ENCODE measurements at places on chromosomes 16 and 17.

- DNase-seq: peak; percentile 96
Measured at GRCh38 chr17:58200024-58200633, 7.6 kb downstream of the EPX start.

DNA sequence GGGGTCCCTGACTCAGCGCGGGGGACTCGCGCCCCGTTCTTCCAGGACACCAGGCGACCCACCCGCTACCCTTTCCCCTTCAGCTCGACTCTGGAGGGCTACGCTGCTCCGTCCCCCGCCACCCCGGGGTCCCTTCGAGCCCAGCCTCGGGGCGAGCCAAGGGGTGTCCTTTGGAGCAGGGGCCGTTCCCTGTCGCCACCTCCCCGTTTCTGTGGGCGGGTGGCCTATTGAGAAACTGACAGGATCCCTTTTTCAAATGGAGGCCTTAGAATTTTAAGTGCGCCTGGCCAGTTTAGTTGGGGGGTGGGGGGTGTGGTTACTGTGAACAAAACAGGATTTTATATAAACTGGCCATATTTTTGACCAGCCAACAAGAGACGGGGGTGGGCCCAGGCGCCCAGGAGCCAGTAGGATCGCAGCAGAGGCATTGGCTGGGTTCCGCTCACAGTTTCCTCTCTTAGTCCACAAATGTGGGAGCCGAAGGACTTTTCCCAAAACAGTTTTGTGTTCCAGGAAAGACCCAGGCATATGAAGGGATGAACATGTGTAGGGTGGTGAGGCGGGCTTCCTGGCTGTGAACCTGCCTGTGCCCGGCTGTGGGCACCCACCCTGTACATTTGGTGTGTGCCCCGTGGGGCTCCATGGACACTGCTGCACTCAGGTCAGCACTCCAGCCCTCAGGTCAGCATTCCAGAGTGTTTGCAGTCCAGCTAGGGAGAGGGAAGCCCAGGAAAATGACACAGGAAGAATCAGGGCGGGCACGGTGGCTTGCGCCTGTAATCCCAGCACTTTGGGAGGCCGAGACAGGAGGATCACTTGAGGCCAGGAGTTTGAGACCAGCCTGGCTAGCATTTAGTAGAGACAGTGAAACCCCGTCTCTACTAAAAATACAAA, 722 bp upstream of the TIMP2 start:
- DNase-seq: peak; percentile 81

- no peak for DNase-seq
Measured at GRCh38 chr17:48753794-48754499, 25.4 kb upstream of the HOXB13 start.

GRCh38 chr16:66275775-66276428, 90.6 kb upstream of the CDH5 start:
- DNase-seq: peak; percentile 90

DNA sequence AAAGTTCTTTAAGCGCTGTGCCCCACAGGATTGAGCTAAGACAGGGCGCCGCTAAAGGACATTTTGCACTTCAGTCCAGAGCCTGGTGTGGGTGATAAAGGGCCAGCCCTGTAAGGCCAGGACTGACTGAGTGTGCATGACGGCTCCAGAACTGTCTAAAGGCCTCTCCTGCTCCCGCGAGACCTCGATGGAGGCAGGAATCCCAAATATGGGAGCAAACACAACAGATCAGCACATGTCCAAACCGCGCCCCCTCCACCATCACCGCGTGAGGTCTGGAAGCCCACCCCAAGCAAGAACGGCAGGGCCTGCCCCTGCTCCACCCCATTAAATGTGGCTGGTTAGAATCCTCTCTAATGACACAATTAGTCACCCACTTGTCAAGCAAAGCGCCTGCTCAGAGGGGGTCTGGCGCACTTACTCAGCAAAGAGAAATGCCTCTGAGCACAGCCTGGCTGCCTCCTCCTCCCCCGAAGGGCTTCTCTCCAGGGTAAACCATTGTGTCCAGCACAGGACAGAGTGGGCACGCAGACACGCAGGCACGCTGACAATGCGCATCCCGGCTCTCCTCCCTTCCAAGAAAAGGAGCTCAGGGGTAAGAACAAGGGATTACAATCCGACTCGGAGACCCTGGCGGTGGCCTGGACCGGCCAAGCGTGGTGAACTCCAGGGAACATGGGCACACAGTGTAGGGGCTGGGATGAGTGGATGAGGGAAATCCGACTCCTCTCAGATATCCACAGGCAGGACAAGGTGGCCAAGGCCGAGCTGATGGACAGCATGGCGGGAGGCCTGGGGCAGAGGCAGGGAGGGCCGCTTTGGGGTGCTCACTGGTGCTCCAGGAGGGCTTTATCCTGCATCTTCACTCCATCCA, 1.5 kb downstream of the MXRA7 start:
- DNase-seq: peak; percentile 92

GRCh38 chr17:64354396-64354795, 36.3 kb downstream of the PECAM1 start:
- no peak for DNase-seq

DNA sequence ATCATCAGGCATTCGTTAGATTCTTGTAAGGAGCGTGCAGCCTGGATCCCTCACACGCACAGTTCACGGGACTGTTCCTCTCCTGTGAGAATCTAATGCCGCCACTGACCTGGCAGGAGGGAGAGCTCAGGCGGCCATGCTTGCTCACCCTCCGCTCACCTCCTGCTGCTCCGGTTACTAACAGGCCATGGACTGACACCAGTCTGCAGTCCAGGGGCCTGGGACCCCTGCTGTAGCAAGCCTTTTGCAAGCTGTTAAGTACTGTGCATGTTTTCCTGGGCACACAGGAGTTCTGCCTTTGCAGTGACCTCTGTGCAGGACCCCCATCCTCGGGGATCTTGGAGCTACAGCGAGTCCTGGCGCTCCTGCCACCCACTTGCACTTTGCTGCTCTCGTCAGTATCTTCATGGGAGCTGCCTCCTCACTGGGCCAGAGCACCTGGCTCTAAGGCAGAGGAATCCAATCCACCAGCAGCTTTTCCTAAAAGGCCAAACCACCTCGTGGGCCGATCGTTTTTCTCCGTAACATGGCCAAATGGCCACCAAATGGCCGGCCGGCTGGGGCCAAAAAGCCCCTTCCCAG, 230.6 kb downstream of the FOXL1 start:
- DNase-seq: no peak

DNA sequence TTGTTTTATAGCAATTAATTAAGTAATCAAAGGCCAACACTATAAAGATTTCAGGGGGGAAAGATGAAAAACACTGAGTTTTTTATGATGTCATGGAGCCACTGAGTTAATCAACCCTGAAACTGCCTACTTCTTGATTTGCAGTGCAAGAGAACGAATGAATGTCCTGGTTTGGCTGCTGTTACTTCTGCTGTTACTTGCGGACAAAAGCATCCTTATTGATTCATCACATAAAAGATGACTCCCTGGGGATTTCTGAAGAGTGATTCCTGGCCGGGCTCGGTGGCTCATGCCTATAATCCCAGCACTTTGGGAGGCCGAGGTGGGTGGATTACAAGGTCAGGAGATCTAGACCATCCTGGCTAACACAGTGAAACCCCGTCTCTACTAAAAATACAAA, 10.9 kb upstream of the SPNS3 start:
- DNase-seq: no peak

DNA sequence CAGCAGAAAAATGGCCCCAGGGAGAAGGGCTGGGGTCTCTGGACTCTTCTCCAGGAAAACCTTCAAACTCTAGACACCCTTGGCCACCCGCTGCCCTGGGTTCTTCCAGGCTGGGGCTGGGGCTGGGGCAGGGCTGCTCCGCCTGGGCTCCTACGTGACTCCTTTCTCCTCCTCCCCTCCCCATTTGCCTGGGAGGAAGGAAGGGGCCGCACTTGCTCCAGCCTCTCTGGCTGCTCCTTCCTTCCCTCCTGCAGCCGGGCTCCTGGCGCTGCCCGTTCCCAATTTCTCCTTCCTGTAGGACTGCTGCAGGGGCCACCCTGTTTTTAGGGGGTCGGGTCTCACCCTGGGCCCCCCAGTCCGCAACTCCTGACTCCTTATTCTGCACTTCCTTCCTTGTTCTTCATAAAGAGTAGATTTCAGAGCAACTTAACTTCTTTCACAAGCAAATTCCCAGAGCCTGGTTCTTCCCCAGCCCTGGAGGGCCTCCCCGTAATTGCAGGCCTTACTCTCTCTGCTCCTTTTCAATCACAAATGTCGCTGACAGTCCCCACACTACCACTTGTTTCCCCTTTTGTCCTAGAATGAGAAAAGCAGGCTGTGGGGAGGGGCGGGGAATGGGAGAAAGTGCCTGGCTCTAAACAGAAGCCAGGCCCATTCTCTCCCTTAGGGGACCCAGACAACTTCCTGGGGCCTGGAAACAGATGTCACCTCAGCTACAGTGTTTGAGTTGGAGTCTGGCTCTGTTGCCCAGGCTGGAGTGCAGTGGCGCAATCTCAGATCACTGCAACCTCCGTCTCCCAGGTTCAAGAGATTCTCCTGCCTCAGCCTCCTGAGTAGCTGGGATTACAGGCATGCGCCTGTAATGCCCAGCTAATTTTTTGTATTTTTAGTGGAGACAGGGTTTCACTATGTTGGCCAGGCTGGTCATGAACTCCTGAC, 137.8 kb downstream of the ENGASE start:
- peak; percentile 82 for DNase-seq

DNA sequence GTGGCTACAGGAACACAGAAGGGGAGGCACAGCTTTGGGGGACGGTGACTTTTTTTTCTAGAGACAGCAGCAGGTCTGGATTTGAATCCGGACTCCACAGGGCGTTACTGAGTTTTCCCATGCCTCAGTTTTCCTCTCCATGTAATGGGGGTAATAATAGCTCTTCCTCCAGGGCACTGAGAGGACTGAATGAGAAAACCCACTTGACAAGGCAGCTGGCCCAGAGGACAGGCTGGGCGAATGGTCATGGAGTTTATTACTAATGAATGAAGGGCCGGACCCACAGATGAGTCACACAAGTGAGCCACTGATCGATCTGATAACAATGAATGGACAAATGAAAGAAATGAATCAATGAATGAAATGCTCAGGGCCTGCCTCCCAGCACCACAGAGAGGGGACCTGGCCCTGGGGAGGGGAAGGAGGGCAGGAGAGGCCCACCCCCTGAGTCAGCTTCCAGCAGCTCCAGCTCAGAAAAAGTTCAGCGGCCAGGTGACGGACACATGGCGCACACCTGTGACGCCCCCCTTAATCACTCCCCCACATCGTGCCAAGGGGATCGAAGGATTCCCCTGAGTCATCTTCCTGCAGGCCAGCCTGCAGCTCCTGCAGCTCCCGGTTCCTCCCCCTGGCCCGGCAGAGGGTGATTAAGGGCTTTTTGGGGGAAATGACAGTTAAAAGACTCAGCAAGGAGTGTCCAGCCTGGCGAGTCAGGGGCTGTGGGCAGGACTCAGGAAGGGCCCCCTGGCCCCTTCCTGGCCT, 54.3 kb downstream of the SOCS1 start:
- DNase-seq: peak; percentile 86

- no peak for DNase-seq
Measured at GRCh38 chr17:4717791-4718190, 7.4 kb downstream of the ARRB2 start.

- DNase-seq: no peak
Measured at GRCh38 chr17:22221344-22221743, 529.0 kb downstream of the KCNJ18 start.

- DNase-seq: no peak
Measured at GRCh38 chr17:77109764-77110359, 30.9 kb upstream of the SEC14L1 start.

- DNase-seq: no peak
Measured at GRCh38 chr17:44906763-44907728, 7.8 kb upstream of the EFTUD2 start.

GRCh38 chr17:57567251-57567650, 177.8 kb downstream of the CCDC182 start:
- DNase-seq: no peak

- DNase-seq: no peak
Measured at GRCh38 chr17:77118251-77118928, 22.4 kb upstream of the SEC14L1 start.

- DNase-seq: no peak
Measured at GRCh38 chr17:62179525-62180161, 114.6 kb upstream of the MED13 start.

GRCh38 chr16:79823639-79824038, 223.1 kb upstream of the MAF start:
- DNase-seq: no peak

DNA sequence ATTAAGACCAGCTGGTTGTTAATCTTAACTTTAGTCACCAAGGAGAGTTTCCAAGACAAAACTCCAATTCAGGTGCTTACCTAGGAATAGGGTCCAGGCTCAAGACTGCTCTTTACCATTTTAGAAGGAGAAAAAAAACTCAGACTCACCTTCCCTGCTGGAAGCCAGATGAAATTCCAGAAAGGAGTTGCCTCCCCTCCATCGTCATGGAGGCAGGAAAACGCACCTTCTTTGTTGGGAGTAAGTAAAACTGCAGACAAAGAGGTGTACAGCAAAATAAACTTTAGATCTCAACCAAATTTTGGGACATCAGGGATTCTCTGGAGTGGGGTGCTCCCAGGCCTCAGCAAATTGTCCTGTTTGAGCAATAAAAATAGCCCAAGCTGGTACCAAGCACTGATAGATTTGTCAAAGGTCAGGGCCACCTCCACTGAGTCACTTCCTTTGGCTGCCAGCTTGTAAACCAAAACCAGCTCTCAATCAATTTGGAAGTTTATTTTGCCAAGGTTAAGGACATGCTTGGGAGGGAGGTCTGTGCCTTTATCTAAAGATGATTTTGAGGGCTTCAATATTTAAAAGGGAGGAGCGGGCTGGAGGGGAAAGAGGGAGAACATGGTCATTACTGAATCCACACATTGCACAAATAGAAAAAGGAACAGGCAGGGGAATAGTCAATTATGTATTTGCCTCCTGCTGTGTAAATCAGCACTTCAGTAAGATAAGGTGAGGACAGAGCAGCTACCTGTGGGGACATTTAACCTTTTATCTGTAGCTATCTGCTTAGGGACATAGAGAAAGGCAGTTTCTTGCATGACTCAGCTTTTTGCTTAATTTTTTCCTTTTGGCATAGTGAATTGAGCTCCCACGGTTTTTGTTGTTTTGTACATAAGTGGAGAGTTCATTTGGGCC, 1.5 kb upstream of the ALDH3A2 start:
- peak; percentile 88 for DNase-seq

- no peak for DNase-seq
Measured at GRCh38 chr16:55294931-55295342, 29.1 kb upstream of the IRX6 start.

- no peak for DNase-seq
Measured at GRCh38 chr16:75227361-75228142, 8.8 kb downstream of the CTRB1 start.

DNA sequence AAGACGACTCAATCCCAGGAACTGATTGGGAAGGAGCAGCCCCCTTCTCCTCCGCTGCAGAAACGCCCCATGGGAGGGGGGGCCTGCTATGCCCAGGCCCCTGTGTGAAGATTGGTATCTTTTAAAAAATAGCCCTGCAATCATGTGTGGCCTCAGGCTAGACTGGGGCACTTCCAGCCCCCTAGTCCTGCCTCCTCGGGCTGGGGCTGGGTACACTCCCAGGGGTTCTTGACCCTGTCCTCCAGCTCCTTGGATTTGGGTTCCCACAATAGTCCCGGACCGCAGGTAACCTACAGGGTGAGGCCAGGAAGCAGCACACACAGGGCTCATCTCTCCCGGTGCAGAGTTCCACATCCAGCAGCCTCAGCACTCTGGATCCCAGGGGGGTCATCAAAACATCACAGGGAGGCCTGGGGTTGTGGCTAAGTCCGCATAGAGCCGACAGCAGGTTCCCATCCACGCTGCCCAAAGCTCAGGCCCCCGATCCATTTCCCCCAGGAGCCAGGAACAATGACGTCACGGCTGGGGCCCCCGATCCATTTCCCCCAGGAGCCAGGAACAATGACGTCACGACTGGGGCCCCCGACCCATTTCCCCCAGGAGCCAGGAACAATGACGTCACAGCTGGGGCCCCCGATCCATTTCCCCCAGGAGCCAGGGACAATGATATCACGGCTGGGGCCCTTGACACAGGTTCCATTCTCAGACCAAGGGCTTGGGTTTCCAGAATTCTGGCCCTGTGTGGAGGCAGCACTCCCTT, 202.4 kb downstream of the IRF8 start:
- peak; percentile 36 for DNase-seq
